ENCODE measurements at places on chromosomes 4 and X.
A peak's percentile ranks its signal among the peaks of the same experiment; 100 is the strongest.

GRCh38 chr4:115675719-115676118 lies 562.3 kb upstream of the NDST4 start:
- no peak for DNase-seq

DNA sequence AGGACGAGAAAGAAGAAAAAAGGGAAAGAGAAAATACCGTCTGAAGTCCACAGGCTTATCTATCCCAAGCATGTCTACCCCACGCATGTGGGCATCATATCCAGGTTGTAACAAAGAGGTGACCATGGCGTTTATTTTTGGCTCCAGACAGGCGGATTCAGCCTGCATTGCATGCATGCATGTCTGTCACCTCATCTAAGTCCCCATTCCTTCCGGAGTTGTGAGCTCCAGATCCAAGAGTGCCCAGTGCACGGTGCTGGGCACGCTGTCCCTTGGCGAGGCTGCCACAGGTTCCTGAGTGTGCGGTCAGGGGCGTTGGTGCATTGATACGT lies 905 bp upstream of the GALNTL6 start:
- DNase-seq: no peak

DNA sequence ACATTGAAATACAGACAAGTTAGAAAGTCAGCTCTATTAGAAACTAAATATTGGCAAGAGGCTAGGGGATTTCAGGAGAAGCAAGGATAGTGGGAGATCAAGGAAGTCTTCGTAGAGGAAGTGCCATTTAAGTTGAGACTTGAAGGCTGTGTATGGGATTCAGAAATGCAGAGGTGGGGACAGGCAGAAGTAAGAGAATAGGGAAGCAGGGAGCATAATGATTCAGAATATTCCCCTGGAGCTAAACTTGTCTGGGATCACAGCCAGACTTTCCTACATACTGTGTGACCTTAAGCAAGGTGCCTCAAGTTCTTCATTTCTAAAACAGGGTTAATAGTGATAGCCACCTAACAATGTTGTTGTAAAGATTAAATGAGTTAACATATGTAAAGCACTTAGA lies 108.8 kb downstream of the DDIT4L start:
- DNase-seq: no peak

DNA sequence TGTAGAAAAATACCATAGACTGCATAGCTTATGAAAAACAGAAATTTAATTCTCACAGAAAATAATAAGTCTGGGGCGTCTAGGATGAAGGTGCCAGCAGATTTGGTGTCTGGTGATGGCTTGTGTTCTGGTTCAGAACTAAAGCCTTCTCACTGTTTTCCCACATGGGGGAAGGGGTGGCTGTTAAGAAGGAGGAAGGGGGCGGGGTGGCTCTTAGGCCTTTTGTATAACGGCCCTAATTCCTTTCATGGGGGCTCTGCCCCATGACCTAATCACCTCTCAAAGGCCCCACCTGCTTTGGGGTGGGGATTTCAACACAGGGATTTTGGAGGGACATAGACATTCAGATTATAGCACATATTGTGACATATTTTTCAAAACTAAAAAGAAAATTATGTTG lies 173.2 kb upstream of the TECRL start:
- DNase-seq: no peak

DNA sequence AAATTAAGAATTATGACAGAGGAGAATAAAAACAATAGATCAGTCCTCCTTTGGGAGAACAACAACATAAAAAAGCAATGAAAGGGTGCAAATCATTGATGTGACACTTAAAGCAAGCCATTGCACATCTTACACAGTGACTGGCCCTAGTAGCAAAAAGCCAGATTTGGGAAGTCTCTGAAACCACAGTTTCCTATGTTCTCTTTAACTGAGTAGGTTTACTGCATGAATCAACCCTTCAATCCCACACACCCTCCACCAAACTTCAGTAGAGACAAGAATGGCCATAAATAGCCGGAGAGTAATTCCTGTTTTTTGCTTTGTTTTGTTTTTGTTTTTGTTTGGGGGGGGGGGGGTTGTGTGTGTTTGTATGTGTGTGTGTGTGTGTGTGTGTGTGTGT lies 180.8 kb downstream of the VEGFC start:
- no peak for DNase-seq

DNA sequence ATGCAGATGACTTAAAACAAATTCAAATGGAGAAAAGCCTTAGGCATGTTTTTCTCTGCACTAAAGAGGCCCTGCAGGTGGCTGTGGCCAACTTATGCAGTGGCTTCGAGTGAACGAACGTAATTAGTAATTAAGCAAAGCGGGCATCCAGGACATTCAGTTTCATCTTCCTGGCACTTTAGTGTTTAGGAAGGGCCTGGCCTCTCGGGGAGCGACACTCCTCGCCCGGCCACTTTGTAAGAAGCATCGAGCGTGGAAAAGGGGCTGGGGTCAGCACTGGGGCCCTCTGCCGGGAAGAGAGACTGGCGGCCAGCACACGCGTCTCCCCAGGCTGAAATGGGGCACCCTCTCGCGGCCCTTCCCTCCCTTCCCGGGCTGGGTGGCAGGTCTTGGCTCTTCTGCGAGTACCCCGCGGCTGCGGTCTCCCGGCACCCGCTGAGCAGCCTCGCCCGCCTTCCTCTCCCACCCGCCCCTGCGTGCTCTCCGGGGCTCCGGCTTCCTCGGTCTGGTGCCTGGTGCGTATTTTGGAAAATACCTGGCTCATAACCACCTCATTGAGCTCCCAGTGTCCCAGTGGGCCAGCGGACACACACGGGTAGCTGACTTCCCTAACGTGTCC lies 677 bp upstream of the CYP4V2 start:
- DNase-seq: no peak

DNA sequence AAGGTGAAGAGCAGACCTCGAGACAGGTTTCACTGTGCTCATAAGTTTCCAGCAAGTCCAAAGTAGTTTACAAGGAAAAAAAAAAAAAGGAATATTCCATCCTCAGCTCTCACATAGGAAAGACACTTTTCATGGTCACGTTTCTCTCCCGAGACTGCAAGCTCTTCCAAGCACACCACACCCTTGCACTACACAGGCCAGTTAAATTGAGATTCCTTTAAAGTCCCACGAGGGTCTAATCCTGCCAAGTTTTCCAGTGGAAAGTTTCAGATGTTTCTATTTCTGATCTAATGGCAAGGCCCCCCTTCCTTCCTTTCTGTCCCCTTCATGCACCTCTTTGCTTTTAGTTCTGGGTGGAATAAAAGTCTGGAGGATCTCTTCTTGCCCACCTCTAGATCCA lies 67.9 kb upstream of the PCDH19 start:
- DNase-seq: no peak

DNA sequence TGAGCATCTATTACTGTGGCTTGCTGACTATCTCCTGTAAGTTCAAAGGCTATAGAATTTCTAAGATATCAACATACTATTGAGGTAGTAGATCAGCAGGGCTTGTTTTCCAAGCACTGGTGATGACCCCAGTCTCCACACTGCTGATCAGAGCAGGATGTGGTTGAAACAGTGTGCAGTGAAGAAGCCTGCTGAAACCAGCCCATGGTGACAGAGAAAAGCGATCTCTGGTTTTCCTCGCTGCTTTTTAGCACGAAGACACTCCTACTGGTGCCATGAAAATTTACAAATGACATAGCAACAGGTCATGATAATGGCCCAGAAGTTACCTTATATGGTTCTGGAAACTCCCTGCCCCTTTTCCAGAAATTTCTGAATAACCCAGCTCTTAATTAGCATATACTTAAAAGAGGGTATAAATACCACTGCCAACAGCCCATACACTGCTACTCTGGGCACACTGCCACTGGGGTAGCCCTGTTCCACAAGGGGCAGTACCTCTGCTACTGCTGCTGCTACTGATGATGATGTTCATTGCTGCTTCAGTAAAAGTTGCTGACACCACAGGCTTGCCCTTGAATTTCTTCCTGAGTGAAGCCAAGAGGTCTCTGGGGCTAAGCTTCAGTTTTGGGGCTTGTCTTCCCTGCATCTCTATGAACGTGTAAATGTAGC lies 1689.5 kb upstream of the PCDH10 start:
- no peak for DNase-seq

DNA sequence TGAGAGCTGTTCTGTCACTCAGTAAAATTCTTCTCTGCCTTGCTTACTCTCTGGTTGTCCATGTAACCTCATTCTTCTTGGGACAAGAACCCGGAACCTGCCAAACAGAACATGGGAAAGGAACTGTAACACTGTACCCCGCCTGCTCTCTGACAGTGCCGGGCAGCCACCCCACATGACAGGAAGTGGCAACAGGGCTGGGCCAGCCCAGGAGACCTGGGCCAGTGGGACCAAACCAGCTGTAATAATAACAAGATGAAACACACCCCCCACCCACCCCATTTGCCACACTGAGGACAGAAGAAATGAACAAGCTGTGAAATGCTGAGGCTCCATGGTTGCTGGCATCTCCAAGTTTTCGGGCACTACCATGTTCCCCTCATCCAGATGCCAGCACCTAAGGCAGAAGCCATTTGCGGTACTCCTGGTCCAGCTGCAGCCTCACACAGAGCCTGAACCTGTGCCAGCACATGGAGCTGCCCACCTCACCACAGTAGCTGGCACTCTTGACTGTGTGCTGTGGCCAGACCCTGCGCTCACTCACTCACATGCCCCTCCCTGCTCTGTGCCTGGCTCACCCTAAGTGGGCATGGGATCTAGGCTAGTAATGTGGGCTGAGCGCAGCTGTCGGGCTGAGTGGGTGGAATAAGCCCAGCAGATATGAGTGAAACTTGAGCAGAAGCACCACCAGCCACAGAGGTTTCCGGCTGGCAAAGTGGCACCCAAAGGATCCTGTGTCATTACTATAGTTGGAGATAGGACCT lies 126.2 kb upstream of the UGT8 start:
- no peak for DNase-seq

GRCh38 chrX:46737462-46737861 lies 21.5 kb downstream of the SLC9A7 start:
- DNase-seq: no peak

DNA sequence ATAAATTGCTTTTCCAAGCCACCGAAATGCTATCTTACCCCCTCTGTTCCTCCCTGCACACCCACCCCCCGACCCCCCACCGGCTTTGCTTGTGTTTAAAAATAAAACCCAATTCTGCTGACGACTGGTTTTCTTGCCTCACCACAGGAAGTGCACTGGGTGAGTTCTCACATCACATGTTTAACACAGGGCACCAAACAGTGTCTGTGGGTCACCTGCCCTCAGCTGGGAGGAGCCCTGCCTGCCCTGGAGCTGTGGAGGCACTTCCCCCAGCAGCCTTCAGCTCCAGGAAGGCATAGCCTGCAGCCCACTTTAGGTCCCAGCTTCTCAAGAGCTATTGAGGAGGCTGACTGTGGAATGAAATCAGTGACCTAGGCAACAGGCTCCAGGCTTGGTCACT lies 8.8 kb downstream of the TMEM255A start:
- no peak for DNase-seq

DNA sequence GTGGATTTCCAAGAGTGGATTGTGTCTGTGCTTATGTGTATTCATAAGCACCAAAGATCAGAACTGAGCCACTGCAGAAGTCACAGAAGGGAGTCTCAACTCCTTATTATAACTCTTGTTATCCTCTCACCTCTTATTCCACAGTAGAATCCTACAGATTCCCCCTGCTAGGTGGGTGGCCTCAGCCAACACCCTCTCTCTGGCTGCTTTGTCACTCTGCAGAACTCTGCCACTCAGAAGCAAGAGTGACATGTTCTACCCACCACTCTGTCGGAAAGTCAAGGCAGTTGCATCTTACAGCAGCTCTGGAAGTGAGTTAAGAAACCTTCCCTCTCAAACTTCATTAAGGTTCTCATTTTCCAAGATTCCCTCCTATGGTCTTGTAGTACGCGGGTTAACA lies 41.9 kb downstream of the PTCHD1 start:
- DNase-seq: no peak

DNA sequence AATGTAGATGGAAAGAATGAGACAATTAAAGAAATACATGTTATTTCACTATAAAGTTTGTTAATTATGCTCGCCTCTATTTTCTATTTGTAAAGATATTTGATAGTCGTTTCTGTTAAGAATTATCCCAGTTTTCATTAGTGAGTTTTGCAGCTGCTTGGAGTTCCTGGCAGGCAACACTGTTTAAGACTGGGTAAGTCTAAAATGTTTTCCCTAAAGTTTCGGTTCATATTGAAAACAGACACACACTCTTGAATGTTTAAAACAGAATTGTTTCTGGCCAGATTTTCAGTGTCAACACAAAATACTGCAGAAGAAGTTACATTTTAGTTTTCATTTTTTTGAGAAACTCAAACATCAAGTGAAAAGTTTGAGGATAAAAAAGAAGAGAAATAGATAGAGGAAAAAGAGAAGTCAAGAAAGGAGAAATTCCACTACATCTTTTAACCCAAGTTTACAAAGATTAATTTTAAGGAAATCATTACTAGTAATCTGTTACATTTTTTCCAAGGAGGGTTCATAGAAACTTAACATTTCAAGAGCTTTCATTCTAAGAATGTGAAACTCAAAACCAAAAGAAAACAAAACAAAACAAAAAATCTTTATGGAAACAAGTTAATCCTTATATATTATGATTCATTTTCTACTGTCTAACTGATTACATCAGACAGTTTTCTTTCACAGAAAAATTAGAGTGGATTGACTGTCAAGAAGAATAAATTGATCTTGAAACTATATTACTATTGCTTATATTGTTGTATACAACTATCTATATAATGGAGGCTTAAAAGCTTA lies 305.5 kb downstream of the FAT4 start:
- DNase-seq: no peak

GRCh38 chrX:69285881-69286564 lies 120.8 kb upstream of the PJA1 start:
- DNase-seq: peak; percentile 51

- DNase-seq: no peak
Observed at GRCh38 chr4:12968345-12968744, 515.8 kb downstream of the RAB28 start.

- no peak for DNase-seq
Observed at GRCh38 chr4:15469402-15470127, at the start of gene CC2D2A. Gene CC2D2A, plus strand, starts transcription at chr4:15469882. Its CDS starts 6,051 bp downstream, at chr4:15475933.

GRCh38 chr4:10639100-10639499 lies 45.5 kb downstream of the CLNK start:
- DNase-seq: no peak

DNA sequence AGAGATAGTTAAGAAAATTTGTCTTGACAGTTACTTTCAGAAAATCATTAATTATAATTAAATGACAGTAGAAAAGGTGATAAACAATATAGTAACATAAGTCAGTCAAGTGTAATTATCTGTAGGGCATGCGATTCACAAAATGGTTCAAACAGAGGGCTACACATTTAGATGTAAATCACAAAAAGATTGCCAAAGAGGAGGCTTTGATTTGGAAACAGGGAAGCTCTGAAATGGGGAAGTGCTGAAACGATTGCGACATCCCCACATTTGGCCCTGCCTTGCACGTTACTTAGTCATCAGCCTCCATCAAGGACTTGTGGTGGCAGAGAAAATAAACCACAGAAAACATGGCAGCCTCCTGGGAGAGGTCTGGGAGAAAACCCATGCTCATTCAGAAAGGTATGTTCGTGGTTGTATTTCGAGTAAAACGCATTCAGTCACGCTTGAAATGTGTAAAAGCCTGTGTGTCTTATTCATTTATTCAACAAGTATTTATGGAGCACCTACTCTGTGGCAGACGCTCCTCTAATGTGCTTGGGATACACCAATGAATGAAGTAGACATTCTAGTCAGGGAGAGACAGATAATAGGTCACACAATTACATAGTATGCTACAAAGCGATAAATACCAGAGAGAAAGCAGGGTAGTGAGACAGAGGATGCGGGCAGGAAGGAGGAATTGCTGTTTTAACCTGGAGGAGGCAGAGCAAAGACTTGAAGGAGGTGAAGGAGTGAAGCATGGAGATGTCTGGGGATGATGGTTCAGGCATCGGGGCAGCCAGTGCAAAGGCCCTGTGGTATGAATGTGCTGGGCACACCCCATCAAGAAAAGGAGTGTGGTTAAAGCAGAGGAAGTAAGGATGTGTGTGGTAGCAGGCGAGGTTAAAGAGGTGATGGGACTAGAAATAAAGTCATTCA lies 7.8 kb downstream of the RBM47 start:
- peak; percentile 82 for DNase-seq
